ENCODE measurements at places on chromosomes 6 and 20. TPM values are rescaled to one million over a fixed set of nuclear protein-coding genes. Genes with fewer than 3 reads are reported as not detected.

HLA-DQA1 gene
- polyA plus RNA-seq, result not detected

SIRPB2 gene
- 0.43 TPM for polyA plus RNA-seq

- DNase-seq, result no peak
Measured at GRCh38 chr6:96545882-96546281, 17.0 kb upstream of the FHL5 start.

GRCh38 chr20:58402305-58402704 is 13.3 kb downstream of the VAPB start:
- peak; percentile 37 for DNase-seq

DNA sequence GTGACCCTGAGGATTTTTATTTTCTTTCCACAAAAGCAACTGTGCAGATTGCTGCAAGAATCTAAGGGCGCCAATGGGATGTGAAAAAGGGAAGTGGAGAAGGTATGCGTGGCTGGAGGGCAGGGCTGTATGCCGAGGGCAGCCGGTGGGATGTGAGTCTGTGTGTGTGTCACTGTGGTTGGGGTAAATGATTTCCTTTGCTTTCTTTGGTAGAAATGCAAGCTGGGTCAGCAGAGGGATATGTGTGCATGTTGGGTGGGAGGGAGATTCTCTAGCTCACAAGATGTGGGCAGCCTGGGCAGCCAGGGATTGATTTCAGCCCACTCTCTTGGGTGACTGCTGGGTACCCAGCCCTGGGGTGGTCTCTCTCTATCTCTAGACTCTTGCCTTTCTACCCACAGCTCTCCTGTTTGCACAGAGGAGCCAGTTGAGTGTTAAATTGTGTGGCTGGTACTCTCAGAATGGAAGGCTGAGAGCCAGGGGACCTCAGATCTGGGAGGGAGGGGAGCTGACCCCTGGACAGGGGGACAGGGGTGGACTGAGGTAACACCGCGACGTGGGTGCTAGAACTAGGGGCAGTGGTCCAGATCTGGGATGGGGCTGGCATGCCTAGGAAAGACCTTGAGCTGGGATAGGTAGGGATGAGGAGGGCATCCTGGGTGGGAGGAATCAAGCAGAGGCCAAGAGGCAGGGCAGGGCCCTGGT is 136.8 kb upstream of the RNF24 start:
- DNase-seq, result no peak

- DNase-seq, result no peak
Measured at GRCh38 chr6:32267035-32267434, 43.2 kb upstream of the NOTCH4 start.

GRCh38 chr6:29790626-29791025 is 37.0 kb upstream of the HLA-G start:
- peak; percentile 95 for DNase-seq

GRCh38 chr6:145885431-145885830 is 70.8 kb upstream of the FBXO30 start:
- DNase-seq, result no peak

GRCh38 chr20:9031991-9032390 is 36.9 kb upstream of the PLCB4 start:
- DNase-seq, result no peak

- no peak for DNase-seq
Measured at GRCh38 chr20:3547906-3548305, 77.1 kb downstream of the ATRN start.
